SW 1271 (cell line): ENCODE measurements at places on chromosomes 4 and X.

GRCh38 chrX:13252726-13253125 lies 67.1 kb downstream of the ATXN3L start:
- no peak for DNase-seq

DNA sequence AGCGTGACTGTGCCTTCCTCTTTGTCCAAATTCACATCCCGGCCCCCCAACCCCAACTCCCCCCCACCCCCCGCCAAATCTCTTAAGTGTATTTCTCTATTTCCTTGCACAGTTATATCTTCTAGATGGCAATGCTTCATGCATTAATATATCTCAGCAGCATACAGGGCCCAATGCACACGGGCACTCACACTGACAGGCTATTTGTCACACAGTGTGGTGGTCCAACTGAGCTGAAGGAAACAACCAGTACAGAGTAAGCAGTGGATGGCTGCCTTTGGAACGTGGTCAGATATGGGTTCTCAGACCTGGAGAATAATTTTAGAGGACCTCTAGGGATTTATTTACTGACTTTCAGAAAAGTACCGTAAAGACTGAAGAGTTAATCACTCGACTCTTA lies 681 bp downstream of the EXOC1 start:
- DNase-seq: no peak

DNA sequence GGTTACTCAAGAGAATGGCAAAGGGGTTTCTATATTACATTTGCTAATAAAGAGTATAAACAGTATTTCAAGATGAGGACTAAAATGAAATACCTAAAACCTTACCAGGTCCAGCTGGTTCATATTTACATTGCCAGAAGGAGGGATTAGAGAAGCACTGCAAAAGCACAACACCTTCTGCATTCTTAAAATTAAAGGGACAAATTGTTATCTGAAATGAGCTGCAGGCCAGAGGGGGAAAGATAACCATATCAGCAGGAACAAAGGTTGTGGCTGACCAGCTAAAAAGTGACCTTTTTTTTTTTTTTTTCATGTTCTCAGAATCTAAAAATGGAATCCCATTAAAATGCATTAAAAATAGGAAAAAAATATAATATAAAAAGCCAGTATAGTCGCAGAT lies 39.7 kb downstream of the AFF2 start:
- no peak for DNase-seq

- DNase-seq: no peak
Measured at GRCh38 chr4:177177541-177178081, 132.1 kb upstream of the NEIL3 start.

DNA sequence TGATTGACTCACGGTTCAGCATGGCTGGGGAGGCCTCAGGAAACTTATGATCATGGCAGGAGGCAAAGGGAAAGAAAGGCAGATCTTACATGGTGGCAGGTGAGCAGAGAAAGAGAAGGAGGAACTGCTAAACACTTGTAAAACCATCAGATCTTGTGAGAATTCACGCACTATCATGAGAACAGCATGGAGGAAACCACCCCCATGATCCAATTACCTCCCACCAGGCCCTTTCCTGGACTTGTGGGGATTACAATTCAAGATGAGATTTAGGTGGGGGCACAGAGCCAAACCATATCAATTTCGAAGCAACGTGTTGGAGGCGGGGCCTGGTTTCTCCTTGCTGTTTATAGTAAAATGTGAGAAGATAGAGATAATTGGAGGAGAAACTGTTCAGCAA lies 167.4 kb downstream of the GABRB1 start:
- no peak for DNase-seq

DNA sequence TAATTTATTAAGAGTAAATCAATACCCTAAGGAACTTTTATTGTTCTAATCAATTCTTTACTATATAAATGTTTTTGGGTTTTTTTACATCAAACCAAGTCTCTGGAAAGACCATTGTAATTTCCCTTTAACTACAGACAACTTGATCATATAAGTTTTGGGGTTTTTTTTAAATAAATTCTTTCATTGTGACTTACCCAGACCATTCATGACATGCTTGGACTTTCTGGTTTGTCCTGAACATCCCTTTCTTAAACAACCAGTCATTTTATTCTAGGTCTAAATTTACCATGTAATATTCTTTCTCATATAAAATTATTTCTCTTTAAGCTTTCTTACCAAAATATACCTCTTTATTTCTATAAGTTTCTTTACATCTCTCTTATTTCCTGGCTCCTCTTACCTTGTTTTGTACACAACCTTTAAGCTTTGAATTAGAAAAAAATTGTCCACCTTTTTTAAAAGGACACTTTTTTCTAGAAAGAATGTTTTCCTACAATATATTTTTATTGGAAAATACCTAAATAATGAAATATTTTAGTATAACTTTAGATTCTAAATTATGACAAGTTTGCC lies 8.4 kb downstream of the CNGA1 start:
- DNase-seq: no peak
